ENCODE measurements at places on chromosomes 6 and 20. TPM values are rescaled to one million over a fixed set of nuclear protein-coding genes. Genes with fewer than 3 reads are reported as not detected.

The MAP3K4 gene
- polyA plus RNA-seq, result 37.4 TPM

The TAP2 gene
- polyA plus RNA-seq, result 13.3 TPM

- DNase-seq, result no peak
Measured at GRCh38 chr20:49526056-49526455, 41.9 kb downstream of the PTGIS start.

The EYA4 gene
- polyA plus RNA-seq, result 14.9 TPM

DNA sequence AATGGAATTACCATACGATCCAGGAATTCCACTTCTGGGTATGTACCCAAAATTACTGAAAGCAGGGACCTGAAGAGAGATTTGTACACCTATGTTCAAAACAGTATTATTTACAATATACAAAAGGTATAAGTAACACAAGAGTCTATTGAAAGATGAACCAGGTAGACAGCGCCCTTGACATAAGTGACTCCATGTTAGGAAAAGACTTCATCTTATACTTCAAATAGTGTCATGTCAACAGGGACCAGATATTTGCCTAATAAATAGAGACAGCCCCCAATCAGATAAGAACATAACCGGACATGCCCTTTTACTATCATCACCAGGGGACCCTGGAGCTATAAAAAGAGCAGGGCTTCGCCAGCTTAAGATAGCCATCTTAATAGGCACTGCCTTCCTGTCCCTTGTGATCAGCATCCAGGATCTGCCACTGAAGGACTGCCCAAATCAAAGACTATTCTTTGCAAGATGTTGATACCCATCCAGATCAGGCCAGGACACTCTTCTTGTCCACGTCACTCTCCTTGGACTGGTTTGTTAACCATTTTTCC is 309.0 kb upstream of the SULF2 start:
- no peak for DNase-seq

GRCh38 chr20:62778601-62779416 is 17.5 kb upstream of the MRGBP start:
- DNase-seq, result no peak

DNA sequence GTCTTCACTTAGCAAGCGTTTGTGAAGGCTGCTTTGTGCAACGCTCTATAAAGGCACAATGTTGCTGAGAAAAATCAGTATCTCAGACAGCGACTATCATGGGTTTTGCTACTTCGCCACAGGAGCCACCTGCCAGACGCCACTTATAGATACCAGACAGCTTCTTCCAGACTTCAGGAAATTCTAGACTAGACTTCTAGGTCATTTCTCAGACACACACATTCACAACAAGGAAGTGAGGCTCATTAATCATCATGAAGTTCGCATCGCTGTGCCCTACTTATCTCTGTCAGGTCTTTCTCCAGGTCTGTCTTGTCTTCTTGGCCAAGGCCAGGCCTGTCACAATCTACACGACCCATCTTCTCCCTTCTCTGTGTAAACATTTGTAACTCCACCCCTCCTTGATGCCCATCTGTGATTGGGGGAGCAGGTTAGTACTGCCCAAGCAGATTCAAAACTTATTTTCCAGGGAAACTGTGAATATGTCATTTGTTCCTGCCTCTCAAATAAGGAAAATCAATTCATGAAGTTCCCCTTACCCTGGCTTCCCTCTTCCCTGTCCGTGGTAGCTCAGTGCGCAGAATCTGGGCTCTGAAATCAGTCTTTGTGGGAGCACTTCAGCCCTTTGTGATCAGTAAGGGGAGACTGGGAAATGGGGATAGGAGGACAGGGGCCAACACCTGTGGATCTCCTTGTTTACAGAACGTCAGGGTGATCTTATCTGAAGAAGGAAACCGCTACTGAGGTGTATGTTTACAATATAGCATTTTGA is 115.5 kb downstream of the TNFAIP3 start:
- no peak for DNase-seq

DNA sequence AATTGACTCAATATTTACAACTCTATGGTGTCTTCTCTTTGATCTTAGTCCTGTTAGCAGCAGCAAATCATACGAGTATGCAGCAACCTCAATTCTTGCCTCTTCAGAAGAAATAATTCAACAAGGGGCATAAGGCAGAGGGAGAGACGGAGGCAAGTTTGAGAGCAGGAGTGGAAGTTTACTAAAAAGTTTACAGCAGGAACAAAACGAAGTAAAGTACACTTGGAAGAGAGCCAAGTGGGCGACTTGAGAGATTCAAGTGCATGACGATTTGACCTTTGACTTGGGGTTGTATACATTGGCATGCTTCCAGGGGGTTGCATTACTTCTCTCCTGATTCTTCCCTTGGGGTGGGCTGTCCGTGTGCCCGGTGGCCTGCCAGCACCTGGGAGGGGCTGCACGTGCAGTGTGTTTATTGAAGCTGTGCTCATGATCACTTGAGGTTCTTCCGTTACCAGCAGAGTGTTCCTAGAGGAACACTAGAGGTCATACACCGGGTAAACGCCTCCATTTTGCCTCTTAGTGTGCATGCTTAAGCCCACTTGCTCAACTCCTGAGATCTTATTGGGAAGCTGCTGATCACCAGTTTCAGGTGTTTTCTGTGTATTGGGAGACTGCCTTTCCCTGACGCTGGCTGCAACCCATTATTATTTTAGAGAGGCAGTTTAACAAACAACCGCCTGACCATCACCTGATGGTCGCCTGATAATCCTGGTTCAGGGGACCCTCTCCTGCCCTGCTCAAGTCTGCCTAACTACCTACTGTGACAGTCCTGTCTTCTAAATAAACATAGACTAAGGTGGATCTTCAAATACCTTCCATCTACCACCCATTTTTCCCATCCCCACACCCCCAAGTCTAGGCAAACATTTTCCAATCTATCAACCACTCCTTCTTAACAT is 172.4 kb upstream of the MYLIP start:
- DNase-seq, result peak; percentile 66

The IMPG1 gene
- 3.6 TPM for polyA plus RNA-seq

The YIPF3 gene
- polyA plus RNA-seq, result 150 TPM

GRCh38 chr6:126620719-126621118 is 280.8 kb downstream of the CENPW start:
- DNase-seq, result no peak

The C4A gene
- 13.3 TPM for polyA plus RNA-seq

- DNase-seq, result no peak
Measured at GRCh38 chr6:28589957-28590349, 64.3 kb downstream of the GPX5 start.

GRCh38 chr6:2734488-2735166 is 16.1 kb downstream of the MYLK4 start:
- no peak for DNase-seq

GRCh38 chr6:170151321-170151771 is 139.5 kb downstream of the DLL1 start:
- DNase-seq, result no peak

The MANEA gene
- polyA plus RNA-seq, result 29.1 TPM

DNA sequence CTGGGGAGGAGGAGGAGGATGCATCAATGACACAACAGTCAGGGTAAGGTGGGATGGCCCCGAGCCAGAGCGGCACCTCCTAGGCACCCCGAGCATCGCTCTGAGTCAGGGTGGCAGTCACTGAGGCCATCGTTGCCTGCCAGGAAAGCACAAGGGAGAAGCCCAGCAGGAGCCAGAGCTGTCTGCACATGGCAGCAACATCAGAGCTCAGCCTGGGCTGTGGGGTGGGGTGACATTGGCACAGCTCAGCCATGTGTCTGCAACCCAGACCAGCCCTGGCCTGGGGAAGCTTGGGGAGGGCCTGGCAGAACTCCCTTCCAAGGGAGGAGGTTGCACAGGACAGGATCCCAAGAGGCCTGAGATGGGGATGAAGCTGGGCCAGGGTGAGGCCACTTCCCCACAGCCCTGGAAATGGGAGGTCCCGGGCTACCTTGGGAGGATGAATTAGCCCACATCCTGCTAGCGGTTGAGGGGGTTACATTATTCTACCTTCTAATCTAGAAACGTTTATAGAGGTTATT is 255.6 kb downstream of the MAFB start:
- DNase-seq, result no peak

The GNL1 gene
- polyA plus RNA-seq, result 101 TPM

DNA sequence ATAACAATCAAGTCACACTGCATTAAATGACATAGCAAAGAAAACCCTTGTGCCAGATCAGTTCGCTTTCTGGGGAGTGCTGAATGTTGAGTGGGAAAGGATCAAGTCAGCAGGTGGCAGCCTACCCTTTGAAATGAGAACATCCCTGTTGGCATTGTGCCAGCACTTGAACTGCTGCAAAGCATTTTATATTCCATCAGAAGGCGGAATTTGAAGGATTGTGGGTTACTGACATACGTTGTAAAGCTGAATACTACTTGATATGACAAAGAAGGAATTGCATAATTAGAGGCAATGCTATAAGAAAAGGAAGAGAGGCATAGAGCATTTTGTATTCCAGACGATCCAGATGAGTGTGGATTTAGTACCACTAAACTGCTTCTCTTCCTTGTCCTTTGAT is 26.5 kb downstream of the BCKDHB start:
- peak; percentile 17 for DNase-seq

- no peak for DNase-seq
Measured at GRCh38 chr20:33606118-33606771, 55.9 kb upstream of the C20orf144 start.

- DNase-seq, result no peak
Measured at GRCh38 chr6:170358496-170358895, 51.9 kb downstream of the FAM120B start.

GRCh38 chr20:9021216-9021615 is 47.7 kb upstream of the PLCB4 start:
- DNase-seq, result no peak

DNA sequence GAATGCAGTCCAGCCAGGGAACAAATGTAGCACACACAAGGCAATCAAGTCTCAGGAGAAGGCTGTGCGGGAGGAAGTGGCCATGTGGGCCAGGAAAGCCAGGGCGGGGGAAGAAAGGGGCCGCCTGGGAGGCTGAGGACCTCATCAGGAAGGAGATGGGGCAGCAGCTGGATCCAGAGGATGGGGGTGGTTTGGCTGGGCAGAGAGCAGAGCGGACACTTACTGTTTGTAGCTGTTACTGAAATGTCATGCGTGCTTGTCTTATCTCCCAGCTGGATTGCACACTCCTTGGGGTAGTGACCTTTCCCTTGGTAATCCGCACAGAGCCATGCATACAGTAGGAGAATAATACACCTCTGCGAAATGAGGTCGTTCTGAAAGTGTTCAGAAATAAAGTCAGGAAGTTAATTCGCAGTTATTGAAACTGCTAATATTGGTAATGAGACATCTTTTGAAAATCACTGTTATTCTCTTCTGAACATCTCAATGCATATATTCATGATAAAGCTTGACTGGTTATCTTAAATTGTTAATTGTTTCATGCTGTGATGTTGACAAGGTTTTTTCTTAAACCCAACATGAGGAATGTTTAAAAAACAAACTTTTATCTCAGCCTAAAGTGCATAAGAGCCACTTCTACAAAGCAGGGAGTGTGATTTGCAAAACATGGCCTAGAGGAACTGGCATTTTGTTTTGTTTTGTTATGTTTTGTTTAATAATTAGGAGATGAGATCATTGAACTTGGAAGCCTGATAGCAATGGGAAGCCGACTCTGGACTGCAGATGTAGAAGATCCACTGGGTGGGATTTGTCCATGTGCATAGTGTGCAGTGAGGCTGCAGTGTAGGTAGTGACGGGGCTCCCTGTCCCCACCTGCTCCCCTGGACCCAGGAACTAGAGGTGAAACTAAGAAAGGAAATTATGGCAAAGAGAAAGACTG is 18.0 kb upstream of the MAP3K4 start:
- DNase-seq, result no peak

The TCP11 gene
- polyA plus RNA-seq, result 1.5 TPM

- no peak for DNase-seq
Measured at GRCh38 chr6:11410539-11411307, 126.8 kb upstream of the TMEM170B start.

DNA sequence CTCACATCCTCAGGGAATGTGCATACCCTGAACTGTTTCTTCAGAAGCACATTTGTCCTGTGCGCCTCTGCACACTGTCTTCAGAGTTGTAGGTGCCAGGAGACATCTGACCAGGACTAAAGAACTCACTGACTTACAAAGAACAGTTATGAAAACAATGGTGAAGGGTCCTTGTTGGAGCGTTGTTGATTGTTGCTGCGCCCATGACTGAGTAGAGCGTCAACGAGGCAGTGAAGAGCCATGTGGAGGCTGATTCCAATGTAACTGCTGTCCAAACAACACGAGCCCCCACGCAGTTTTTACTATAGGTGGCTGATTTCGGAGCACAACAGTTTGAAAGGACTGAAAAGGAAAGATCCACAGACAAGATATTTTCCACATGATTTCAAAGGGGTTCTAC is 380.3 kb downstream of the CDH26 start:
- no peak for DNase-seq

GRCh38 chr6:63923139-63923739 is 287.6 kb downstream of the PHF3 start:
- no peak for DNase-seq

DNA sequence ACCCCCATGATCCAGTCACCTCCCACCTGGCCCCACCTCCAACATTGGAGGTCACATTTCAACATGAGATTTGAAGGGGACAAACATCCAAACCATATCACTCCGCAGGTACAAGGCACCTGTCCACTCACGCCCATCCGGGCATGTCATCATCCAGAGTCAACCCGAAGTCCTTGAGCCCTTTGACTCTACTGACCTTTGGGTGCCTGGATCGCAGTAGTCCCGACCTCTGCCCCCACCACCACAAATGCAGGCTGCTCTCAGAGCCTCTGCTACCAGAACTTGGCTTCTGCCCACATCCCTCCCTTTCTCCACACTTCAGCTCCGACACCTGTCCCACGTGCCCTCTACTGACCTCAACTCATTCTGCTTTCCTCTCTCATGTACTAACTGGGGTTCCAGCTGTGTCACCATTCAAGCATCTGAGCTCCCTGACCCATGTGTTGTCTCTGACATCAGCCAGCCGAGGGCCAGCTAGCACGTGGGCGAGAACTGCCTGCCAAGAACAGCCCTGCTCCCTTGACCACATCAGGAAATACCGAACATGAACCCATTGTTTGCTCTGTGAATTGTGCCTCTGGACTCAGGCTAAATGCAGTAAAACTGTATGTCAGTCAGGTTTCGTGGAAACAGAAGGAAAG is 498.3 kb upstream of the SULF2 start:
- DNase-seq, result no peak

DNA sequence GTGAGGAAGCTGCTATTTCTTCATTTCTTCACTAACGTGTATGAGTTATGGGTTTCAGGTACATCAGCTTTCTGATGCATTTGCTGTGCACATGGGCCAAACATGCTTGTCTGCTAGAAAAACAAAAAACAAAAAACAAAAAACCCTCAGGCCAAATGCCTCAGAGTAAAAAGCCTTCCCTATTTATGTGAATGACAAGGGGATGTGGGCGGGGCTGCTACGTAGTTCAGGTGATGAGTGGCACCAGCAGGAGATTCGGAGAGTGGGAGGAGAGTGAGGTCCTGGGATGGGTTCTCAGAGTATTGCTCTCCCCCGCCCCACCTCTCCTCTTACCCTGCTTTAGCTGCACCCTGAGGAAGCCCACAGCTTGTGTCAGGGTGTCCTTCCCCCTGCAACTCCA is 596.8 kb upstream of the JAG1 start:
- no peak for DNase-seq
